ENCODE measurements at places on chromosomes 13 and 19.

DNA sequence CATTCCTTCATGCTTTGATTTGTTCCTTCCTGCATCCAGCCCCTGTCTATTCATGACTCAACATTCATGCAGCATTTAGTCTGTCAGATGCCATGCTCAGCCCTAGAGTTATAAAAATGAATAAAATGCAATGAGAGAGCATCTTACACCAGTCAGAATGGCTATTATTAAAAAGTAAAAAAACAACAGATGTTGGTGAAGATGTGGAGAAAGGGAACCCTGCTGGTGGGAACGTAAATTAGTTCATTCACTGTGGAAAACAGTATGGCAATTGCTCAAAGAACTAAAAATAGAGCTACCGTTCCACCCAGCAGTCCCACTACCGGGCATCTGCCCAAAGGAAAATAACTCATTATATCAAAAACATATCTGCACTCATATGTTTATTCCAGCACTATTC is 70.0 kb upstream of the GTF3A start:
- DNase-seq: no peak

- DNase-seq: no peak
Measured at GRCh38 chr19:34767951-34768350, 5.1 kb downstream of the ZNF599 start.

DNA sequence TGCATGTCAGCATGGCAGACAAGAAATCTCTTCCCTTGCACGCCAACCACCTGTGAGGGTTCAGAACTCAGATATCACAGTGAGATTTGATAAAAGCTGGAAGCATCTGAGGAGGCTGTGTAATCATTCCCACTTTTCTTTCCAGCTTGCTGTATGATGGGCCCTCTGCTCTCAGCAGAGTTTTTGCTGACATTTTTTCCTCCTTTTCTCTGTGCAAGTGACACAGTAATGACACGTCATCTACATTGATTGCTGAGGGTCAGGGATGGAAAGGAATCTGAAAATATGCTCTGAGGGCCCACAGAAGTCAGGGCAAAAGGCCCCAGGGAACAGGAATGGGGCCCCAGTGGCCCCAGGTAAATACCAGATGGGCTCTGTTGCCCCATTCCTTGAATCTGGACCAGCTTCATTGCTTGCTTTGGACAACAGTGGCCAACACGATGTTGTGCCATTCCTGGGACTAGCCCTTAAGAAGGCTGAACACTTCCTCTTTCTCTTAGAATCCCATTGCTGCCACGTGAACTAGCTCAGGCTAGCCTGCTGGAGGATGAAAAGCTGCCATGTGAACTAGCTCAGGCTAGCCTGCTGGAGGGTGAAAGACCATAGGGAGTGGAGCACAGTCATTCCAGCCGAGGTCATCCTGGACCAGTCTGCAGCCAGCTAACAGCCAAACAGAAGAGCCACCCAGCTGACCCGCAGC is 68.2 kb downstream of the CACNA1A start:
- DNase-seq: no peak

DNA sequence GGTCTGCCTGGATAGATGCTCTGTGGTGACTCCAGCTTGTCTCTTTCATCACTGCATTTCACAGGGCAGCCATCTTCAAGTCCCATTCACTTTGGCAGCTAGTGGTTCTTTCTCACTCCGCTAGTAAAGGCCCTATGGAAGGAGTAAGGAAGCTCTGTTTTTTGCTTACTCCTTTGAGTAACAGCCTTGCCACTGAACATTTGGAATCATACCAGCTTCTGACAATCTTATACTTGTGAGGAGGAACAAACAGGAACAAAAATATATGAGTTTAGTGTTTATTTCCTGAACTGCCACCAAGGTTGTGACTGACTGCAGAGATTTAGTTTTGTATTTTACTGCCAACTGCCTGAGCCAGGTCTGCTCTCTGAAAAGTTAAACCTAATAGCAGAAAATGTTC is 38.7 kb downstream of the KCTD4 start:
- no peak for DNase-seq

DNA sequence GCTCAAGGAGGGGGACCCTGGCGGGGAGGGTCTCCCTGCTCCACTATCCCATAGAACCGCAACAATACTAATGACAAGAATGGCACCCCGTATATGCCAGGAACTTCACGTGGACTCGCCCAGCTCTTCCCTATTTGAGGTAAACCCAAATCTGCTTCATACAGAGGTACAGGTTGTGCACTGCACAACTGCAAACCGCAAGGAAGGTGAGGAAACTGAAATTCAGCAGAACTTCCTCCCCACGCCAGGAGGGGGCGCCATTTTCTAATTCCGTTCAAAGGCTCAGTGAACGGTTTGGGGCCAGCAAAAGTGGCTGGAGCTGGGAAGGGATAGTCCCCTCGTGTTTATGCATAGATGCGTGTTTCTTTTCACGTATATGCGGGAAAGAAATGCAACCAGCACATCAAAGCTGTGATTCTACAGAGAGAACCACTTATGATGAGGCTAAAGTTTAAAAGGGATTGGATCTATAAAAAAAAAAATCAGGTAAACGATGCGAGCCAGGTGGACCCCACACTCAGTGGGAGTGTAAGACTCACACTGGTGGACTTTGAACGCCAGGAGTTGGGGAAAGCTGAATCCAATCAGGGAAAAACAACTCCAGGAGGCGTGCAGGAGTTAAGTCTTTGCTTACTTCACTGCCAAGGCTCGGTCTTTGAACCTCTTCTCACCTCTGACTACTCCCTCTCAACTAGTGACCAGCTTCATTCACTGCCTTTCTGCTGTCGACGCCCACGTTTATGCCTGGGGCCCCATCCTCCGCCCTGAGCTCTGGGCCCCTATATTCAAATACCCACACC is 20.3 kb downstream of the C19orf81 start:
- no peak for DNase-seq

DNA sequence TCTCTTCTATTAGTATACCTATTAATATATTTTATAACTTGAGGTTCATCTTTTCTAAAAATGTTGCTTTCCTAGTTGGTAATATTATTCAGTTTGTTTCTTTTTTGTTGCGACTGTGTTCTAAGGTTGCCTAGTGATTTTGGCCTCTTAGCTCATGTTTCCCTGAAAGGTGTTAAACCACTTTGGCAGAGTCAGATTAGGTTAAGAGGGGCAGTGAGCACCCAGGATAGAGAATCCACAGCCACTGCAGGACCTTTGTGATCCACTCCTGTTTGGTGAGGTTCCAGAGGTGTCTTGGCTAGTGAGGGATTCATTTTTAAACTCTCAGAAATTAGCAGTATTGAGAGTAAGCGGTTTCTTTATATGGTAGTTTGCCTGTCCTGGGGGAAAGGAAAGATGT is 14.9 kb upstream of the GPR18 start:
- DNase-seq: no peak

DNA sequence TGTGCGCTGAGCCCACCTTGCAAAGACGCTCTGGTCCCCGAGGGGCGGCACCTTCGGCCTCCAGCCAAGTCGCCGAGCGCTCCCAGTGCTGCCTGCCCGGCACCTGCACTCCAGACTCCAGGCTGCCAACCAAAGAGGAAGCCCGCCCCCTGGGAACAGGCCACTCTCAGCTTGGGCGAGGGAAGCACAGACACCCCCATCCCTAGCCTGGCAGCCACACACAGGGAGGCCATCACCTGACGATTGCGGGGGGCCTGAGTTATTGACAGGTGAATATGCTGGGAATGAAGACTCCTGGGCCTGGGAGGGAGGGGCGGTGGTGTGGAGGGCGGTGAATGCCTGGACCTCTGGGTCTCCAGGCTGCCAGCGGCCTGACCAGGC is 10.3 kb upstream of the ZNF492 start:
- no peak for DNase-seq

DNA sequence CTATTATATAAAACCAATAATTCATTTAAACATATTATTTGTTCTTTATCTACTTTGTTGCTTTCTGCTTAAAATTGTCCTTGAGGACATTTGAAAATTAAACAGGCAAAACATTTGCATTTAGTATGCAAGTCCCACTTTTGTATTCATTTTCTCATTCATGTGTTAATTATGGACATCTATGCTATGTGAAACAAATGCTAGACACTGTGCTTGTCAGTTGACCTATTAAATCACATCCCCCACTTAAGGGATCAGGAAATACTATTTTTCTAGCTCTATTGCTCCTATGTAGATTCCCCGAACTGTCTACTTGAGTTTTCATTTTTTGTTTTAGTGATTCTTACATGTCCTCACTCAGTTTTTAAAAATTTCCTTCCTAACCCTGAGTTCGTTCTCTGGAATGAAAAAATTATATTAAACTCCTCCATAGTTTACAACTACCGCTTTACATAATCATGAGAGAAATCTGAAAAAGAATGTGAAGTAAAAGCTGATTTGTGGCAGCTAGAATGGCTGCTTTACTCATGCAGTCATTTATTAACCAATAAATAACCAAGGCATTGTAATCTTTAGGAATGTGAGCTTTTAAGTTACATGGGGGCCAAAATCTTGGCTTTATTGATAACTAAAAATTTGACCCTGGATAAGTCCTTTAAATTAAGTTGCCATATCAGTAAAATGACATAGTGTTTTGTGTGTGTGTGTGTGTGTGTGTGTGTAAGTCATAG is 188.5 kb downstream of the LIG4 start:
- DNase-seq: no peak

DNA sequence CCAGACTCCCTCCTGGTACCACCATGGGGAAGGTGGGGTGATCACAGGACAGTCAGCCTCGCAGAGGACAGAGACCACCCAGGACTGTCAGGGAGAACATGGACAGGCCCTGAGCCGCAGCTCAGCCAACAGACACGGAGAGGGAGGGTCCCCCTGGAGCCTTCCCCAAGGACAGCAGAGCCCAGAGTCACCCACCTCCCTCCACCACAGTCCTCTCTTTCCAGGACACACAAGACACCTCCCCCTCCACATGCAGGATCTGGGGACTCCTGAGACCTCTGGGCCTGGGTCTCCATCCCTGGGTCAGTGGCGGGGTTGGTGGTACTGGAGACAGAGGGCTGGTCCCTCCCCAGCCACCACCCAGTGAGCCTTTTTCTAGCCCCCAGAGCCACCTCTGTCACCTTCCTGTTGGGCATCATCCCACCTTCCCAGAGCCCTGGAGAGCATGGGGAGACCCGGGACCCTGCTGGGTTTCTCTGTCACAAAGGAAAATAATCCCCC is 505 bp upstream of the CEACAM5 start:
- no peak for DNase-seq

DNA sequence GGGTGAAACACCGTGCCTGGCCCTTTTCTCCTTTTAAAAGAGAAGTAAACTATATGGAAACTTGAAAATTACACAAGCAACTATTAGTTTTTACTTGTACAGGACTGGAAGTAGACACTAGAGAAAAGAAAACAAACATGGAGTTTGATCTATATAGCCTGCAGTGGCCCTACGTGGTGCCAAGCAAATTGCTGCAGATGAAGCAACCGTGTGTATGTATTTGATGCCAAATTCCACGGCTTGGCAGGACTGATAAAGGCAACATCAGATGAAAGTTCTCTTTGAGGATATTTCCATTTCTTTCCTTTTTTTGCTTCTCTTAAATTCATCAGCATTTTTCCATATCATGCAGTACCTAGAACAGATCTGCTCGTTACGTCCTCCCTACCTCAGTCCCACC is 49.8 kb downstream of the ATP8A2 start:
- DNase-seq: no peak

- peak; percentile 94 for DNase-seq
Measured at GRCh38 chr13:26221721-26222519, at the start of gene RNF6. Gene RNF6 (minus strand): TSS chr13:26222314. CDS start chr13:26219649, 2,665 bp downstream.

- no peak for DNase-seq
Measured at GRCh38 chr19:43329989-43330388, 23.5 kb upstream of the CD177 start.

- DNase-seq: no peak
Measured at GRCh38 chr13:101829484-101829883, 377.0 kb downstream of the ITGBL1 start.

DNA sequence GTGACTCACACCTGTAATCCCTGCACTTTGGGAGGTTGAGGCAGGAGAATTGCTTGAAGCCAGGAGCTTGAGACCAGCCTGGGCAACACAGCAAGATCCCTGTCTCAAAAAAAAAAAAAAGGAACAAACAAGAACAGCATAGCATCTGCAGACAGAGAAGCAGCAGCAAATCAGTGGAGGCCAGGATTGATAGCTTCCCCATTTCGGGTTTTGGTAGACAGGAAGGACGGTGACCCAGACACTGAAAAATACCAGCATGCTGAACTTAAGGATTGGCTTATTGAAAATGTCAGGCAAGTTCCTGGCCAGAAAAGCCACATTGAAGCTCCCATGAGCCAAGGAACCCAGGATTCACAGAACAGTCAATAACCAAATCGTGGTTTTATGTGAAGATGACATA is 3.0 kb downstream of the ZNF490 start:
- no peak for DNase-seq

DNA sequence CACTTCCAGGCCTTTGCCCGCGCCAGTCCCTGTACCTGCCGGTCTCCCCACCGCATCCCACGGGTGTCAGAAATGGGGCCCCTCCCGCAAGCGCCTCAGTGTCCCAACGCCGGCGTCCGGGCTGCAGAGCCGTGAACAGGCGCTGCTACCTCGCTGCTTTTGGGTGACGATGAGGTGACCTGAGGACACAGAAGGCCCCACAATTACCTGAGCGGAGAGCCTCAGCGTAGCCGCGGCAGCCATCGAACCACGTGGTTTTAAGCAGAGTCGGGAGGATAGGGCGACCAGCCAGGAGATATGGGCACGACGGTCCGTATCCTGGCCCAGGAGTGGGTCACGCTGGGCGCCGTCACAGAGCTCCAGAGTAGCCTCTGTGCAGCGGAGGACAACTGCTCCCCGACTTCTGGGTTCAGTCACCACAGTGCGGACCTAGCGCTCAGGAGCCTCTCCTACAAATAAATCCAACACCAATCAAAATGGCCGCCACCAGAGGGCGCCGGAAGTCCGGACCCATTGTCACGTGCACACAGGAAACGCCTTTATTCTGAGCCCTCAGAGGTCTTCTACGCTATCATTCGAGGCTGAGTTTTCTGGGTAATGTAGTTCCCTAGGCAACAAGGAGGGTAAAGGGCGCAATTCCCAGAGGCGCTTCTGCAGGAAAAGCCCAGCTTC is at the start of gene ZNF814:
Gene ZNF814 (minus strand): TSS at position 478 of the 672 bp plus-strand sequence. CDS start 235 bp downstream, at position 243.
- DNase-seq: peak; percentile 85

DNA sequence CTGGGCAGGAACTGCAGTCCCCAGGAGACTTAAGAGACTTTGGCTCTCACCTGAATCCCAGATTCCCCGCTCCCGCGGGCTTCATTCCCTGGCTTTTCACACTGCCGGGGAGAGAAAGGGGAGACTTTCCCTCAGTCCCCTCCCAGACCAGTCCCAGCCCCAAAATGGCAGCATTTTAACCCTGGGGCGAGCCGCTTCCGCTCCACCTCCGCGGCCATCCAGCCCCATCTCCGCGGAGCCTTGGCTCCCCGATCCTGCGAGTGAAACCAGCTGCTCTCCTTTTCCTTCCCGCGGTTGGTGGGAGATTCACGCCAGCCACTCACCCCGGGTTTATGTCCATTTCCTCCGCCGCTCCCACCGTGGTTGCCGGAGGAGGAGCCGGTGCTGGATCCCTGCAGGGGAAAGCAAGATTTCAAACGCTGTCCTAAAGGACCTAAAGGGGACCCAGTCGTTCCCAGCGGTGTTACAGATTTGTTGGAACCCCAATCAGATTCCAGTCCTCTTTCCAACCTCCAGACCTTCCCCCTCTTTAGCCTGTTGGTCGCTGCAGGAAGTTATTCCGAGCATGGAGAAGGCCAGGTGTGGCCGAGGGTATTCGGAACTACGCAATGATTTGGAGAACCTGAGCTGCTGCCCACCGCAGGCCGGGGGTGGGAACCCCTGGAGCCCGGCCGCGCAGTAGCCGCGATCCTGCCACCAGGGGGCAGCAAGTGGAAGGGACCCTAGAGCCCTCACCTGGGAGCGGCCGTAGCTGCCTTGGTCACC is 3.4 kb downstream of the DMKN start:
- peak; percentile 90 for DNase-seq

- no peak for DNase-seq
Measured at GRCh38 chr19:16841391-16841926, 12.3 kb downstream of the SIN3B start.

GRCh38 chr13:61908906-61909615 is 493.4 kb upstream of the PCDH20 start:
- no peak for DNase-seq

All from right cardiac atrium (tissue), 5 donors.